ENCODE measurements at places on chromosomes 3 and 15. TPM values are rescaled to one million over a fixed set of nuclear protein-coding genes. Genes with fewer than 3 reads are reported as not detected.

- peak; percentile 35 for DNase-seq
These were observed 39.6 kb downstream of the KLF13 start for GRCh38 chr15:31366169-31366734.

- DNase-seq = no peak
These were observed 1265.0 kb upstream of the ALCAM start for GRCh38 chr3:104101736-104102135.

- no peak for DNase-seq
These were observed 56.9 kb upstream of the VGLL3 start for GRCh38 chr3:87047852-87048251.

The HTR3E gene
- not detected for total RNA-seq

The UNC13C gene
- total RNA-seq = not detected

DNA sequence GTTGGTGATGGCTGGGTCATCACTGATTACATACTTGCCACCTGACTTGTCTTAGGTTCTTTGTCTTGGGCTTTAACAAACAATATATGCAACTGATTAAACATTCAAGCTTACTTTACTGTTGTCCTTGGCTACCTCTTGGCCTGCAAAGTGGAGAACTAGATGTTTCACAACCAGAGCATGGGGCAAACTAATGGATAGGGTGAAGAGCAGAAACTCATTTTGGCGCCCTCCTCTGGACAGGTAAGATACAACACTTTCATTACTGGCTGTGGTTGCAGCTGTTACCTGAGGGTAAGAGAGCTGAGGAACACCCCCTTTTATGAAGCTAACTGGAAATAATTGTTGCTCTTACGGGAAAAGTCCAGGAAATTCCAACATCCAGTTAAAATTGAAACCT is 262.1 kb downstream of the NAALADL2 start:
- no peak for DNase-seq

- DNase-seq = no peak
These were observed at the start of gene ABI3BP for GRCh38 chr3:100993309-100993708. ABI3BP (minus strand) TSS chr3:100993421; CDS start chr3:100993384, 37 bp downstream.

DNA sequence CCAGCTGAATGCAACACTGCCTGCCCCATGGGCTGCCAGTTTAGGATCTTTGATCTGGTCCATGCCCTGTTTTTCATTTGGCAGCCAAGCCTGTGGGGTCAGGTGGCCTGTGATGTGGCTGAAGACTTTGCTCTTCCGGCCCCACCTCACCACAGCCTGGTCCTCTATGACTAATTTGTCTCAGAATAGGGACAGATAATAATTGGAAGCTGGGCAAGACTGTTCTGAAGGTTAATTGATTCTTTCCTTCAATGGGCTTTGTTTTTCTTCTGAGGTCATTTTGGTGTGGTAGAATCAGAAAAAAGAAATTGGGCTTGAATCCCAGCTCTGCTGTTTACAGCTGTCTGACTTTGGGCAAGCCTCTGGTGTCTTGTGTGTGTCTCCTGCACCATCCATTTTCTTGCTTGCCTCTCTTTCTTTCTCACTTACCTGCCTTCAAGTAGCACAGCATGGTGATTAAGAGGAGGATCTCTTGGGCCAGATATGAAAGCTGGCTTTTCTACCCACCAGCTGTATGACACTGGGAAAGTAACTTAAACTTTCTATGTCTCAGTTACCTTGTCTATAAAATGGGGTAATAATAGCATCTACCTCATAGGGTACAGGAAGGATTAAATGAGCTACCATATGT is 24.2 kb downstream of the ABHD2 start:
- no peak for DNase-seq

DNA sequence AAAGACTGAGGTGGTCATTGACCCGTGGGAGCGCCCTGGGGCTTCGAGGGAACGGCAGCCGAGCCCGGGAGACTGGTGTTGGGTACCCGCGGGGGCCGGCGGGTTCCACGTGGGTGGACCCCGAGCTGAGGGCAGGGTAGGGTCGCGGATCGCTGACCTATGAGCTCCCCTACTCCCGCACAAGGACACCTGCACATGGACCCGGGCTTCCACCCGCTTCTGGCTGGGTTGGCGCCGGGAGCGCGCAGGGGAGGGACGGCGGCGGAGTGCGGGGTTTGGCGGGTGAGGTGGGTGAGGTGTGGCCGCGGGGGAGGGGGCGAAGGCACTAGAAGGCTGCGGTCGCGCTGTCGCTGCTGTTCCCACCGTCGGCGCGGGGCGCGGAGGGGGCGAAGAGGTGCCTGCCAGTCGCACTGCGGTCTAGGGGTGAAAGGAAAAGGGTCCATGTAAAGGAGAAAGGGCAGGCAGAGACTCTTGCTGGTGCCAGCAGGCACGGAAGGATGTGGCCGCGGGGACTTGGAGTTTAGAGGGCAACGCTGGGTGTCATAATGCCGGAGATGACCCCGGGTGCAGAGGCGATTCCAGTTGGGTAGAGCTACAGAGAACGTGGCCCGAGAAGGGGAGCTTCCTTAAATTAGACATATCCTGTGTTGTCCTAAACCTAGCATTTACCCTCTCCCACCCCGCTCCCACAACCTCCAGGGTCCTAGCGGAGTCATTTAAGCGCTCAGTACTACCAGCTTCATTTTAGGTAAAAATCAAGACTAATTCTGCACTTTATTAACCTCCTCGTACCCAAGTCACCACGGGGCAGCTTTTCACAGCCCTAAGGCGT is 245.9 kb upstream of the TOPAZ1 start:
- DNase-seq = peak; percentile 33

The CCR3 gene
- total RNA-seq = 0.34 TPM

DNA sequence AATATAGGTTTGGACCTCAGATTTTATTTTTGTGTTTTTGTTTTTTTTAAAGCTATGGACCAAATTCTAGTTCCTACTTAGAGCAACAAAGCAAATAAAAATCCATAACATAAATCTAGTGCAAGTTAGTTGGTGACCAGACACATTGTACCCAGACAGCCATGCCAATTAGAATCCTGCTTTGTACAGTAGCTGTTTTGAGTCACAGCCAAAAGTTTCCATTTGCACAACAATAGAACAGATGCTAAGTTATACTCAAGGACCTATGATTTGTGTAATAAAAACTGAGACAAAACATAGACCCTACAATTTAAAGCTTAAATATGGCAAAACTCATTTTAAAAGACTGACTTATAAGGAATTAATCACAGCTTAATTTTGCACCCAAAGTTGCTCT is 513.1 kb upstream of the CBLB start:
- no peak for DNase-seq

The CILP gene
- 0.05 TPM for total RNA-seq

GRCh38 chr15:72844067-72844466 is 60.5 kb upstream of the ADPGK start:
- no peak for DNase-seq

DNA sequence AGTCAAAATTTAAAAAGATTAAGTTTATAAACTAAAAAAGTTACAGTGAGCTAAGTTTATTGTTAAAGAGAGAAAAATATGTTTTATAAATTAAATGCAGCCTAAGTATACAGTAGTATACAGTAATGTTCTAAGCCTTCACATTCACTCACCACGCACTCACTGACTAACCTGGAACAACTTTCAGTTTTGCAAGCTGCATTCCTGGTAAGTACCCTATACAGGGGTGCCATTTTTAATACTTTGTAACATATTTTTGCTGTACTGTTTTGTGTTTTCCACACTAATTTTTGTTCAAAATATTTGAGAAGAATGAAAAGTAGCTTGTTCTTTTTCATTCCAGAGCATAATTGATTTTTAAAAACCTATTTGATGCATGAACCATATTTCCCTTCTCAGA is 524.9 kb downstream of the RBMS3 start:
- no peak for DNase-seq

DNA sequence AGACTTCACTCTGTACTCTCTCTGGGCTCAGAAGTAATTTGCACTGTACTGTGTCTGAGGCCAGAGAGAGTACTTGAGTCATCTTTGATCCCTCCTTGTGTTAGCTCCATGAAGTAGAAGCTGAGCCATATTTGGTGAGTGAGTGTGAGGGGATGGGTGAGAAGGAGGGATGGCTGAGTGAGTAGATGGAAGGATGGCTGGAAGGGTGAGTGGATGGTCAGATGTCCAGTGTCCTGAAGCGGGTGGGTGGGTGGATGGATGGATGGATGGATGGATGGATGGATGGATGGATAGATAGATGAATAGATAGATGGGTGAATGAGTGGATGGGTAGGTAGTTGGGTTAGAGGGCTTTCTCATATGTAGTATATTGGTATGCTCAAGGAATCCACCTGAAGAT is 39.3 kb downstream of the FGD5 start:
- no peak for DNase-seq

The CYP1A2 gene
- total RNA-seq = not detected

The CPNE9 gene
- total RNA-seq = not detected

DNA sequence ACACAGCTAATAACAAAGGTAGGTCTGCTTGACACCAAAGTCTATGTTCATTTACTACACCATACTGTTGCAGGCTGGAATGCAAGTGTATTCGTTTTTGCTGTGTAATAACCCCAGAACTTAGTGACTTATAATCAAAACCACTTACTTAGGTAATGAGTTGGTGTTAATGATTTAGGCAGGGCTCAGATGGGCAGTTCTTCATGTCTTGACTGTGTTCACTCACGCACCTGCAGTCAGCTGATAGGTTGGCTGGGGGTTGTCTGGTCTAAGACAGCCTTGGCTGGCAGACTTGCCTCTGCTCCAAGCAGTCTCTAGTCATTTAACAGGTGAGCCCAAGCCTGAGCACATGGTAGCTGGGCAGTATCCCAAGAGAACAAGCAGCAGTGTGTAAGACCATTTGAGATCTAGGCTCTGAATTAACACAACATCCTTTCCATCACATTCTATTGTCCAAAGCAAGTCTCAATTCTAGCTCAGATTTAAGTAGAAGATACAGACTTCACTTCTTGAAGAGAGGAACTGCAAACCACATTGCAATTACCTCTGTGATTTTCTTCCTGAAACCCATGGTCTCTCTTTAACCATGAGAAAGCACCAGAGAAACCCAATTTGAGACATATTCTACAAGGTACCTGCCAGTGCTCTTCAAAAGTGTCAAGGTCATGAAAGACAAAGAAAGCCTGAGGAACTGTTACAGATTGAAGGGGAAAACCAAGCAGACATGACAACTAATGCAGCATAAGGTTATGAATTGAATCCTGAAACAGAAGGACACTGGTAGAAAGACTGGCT is 13.3 kb upstream of the DCLK3 start:
- DNase-seq = no peak

DNA sequence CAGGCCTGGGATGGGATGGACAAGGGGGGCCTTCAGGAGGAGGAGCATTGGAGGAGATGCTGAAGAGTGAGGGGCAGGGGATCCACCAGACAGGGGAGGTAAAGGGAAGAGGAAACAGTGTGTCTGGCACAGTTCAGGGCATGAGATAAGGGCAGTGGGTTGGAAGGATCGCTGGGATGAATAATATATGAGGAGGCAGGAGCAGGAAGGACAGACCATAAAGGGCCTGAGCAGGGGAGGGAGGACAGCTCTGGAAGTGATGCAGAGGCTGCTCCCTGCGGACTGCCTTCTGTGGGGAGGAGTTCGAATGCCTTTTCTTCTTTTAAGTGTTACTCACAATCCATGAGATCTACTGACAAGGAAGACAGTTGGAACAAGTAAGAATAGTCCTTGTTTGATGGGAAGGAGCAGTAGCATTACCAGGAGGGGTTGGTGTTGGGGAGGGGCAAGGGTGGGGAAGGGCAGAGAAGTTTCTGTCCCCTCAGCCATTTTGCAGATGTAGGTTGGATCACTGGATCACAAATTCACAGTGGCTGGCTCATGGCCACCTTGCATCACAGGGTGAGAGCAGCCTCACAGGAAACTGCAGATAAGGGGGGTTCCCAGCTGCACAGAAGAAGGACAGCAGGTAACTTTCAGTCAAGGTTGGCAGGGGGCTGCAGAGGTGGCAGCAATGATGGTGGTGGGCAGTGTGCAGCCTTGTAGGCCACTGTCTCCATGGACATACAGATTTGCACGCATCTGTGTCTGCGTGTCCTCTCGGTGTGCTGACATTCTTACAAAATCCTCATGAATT is 91.9 kb upstream of the SNRPN start:
- no peak for DNase-seq

DNA sequence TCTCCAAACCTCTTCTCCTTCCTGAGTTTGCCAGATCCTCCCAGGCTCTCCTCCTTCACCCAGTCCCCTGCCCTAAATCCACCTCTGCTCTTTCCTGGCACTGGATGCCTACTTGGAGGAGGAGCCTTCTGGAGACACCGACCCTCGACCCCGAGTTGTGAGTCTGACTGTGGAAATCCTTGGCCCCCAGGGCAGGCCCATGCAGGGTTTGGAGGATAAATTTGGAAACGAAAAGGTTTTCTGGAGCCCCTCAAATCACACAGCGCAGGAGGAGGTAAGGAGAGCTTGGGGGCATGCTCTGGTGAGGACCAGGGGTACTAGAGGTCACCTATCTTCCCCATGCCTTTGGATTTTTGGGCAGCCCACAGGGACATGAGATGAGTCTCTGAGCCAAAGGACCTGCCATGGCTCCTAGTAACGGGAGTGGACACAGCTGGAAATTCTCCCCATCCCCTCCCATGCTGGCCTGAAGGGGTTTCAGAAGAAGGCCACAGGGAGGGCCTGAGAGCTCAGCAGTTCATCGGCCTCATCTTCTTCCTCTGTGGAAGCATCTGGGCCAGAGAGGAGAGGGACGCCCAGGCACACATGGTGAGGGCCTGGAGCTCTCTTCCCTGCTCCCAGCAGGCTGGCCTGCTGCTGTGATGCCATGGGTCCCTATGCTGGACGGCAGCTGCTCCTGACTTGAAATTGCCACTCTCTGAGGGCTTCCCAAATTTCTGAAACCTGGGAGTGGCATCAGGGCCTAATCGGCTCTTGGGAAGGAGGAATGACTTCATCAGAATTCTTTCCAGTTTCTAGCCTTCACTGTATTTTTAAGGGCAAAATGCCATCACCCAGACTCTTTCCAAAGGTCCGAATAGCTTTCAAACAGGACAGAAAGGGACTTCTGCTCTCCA is 68.6 kb upstream of the ITGA11 start:
- DNase-seq = no peak

Measured in activated CD8-positive, alpha-beta T cell treated with anti-CD3 and anti-CD28 coated beads, Interleukin-2, amount 10 ng/mL, durations not matched to agents 7 days and 5 days (primary cell).